Suppressor macrophage treated with lipopolysaccharide for 4 hours (primary cell): ENCODE measurements at places on chromosomes 6 and 20.

GRCh38 chr6:139114746-139115145 lies 20.1 kb upstream of the HECA start:
- DNase-seq = no peak

GRCh38 chr20:10178727-10179313 lies 39.8 kb upstream of the SNAP25 start:
- DNase-seq = no peak

DNA sequence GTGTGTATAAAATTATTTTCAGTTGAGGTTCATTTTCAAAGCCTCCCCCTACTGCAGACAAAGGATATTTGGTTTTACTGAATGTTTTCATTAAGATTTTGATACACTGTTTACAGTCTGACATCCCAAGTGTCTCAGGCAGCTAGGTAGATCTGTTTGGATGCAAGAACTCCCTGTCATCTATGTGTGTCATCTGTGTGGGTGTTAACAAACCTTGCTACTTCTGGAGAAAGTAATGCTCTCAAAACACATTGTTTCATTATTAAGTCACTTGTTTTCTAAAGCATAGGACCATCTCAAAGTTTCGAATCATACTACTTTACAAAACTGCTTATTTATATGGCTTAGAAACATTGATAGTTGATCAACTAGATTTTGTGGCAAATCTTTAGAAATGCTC lies 114.5 kb upstream of the TMEM170B start:
- no peak for DNase-seq

DNA sequence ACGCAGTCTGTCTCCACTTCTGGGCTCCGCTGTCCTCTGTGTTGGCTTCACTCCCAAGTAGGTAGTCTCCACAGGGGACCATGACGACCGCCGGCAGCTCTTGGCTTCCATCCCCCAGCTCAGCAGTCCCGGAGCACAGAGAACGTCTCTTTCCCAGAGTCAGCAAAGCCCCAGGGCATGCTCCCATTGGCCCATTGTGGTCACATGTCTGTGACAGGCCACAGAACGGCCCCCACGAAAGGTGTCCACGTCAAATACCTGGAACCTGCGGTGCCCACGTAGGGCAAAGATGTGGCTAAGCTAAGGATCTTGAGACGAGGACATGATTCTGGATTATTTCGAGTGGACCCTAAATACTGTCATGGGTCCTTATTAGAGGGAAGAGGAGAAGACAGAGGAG lies 438.4 kb upstream of the SULF2 start:
- no peak for DNase-seq

GRCh38 chr6:34615574-34616226 lies 59.6 kb upstream of the SPDEF start:
- DNase-seq = no peak

GRCh38 chr20:9198460-9198859 lies 129.6 kb downstream of the PLCB4 start:
- DNase-seq = no peak

- no peak for DNase-seq
These were observed 5.5 kb upstream of the JAG1 start for GRCh38 chr20:10679269-10679668.

- no peak for DNase-seq
These were observed 25.3 kb downstream of the CTCFL start for GRCh38 chr20:57499676-57500075.

DNA sequence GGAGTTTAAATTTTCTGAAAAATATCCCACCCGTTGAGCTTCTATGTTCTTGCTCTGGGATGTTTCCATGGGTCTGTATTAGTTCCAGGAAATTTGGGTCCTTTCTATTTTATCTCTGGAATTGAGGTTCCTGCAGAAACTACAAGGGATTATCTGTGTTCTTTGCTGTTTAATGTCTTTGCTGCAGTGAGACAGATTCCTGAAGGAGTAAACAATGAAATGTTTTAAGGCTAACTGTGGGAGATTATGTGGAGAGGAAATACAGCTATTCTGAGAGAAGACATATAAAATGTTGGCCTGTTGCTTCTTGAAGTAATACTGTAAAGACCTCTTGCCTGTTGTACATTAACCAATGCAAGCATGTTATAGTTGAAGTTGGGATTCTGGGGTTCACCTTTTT lies 43.5 kb downstream of the SAMD5 start:
- DNase-seq = no peak

DNA sequence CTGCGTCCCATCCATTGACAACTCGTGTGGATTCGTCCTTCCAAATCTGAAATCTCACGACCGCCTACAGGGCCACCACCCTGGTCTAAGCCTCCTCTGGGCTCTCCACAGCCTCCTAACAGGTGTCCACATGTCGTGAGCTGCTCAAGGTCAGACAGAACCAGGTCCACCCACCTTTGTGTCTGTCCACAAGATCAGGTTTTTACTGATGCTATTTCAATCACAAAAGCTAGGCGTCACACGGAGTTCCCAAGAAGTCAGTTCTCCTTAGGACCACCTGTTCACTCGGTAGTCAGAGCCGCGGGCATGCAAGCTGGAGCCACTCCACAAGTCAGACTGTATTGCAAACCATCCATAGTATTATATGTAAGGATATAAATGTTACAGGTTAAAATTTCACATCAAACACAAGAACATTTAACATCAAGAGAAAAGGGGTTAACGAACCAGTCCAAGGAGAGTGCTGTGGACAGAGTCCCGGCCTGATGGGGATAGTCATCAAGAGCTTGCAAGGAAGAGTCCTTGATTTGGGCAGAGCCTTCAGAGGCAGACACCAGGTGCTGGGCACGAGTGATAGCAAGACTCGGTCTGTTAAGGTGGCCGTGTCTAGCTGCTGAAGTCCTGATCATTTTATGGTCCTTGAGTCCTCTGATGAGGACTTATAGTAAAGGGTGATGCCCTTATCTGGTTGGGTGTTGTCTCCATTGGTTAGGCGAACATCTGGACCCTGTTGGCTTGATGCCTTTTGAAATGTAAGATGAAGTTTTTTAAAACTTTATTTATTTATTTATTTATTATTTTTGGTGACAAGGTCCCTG lies 731 bp upstream of the DNPH1 start:
- no peak for DNase-seq

DNA sequence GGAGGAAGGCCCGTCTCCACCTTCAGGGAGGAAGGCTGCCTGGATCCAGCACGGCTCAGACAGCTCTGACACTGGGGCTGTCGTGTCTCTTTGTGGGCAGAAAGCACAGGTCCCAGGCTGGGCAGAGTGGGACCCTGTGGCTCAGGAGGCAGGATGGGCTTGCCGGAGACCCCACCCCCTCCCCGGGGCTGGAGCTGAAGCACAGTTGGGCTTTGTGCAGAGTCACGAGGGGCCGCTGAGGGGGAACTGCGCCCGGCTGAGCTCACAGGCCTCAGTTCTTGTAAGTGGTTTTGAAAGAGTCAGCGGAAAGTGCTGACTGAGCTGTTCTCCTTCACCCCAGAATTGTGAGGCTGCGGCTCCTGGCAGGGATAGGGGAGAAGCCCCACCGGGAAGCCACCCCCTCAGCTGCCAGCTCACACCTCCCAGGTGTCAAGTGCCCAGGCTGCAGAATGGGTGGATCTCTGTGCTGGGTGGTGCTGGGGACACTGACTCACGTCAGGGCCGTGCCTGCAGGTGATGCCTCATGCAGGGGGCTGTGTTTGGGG lies 145.5 kb upstream of the RNF24 start:
- DNase-seq = peak; percentile 69

DNA sequence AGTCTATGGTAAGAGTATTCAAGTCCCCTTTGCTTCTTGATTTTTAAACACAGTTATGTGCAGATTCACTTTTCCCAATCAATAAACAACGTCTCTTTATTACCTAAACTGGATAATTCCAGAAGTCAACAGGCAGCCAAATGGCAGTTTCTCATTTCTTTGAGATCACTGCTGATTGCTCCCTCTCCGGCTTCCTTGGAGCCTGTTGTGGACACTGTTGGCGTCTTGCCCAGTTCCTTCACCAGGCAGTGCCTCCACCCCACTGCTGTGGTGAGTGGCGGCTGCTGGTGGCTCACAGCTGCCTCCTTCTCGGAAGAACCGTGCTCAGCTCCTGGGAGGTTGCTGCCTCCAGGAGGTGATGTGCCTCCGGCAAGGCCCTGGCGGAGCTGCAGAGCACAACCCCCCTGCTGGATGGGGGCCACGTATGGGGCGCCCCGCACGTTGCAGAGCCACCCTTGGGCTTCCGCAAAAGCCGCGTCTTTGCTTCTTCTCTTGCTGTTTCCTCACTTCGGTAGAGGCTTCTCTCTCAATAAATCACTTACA lies 105.1 kb upstream of the CNKSR3 start:
- peak; percentile 38 for DNase-seq

- DNase-seq = peak; percentile 48
These were observed 45.6 kb upstream of the RAB23 start for GRCh38 chr6:57267586-57268293.

- DNase-seq = no peak
These were observed 13.4 kb downstream of the C20orf173 start for GRCh38 chr20:35515949-35516645.

- DNase-seq = peak; percentile 82
These were observed 14.5 kb downstream of the ADISSP start for GRCh38 chr20:3753098-3753497.

GRCh38 chr6:93474733-93475179 lies 55.4 kb upstream of the EPHA7 start:
- no peak for DNase-seq

DNA sequence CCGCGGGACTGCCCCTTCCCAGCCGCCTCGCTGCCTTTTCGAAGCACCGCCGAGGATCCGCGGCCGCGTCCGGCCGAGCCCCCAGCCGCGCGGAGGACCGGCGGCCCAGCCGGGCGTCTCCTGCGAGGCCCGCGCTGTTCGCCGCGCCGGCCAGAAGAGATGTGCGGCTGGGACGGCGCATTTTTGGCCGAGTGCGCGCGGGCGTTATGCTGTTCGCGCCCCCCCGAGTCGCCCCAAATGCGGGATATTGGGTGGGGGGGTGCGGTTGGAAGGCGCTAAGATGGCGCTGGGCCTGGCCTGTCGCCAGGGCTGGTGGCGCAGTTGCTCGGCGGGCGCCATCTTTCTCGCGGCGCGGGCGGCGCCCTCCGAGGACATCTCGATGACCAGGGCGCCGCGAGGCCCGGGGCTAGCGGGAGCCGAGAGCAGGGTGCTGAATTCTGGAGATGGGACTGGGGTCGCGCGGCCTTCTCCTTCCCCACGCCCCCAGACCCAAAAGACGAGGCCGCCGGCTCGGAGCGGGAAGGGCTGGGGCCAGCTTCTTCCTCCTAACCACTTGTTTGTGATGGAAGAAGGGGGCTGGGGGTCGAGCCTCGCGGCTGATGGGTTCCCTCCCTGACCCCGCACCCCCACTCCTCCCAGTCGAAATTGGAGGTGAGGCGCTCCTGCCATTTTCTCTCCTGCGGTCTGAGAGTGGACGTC lies 1.5 kb downstream of the BICRAL start:
- DNase-seq = peak; percentile 83

- DNase-seq = no peak
These were observed 8.3 kb downstream of the NHSL1 start for GRCh38 chr6:138491017-138491416.

- DNase-seq = no peak
These were observed 50.1 kb upstream of the DEK start for GRCh38 chr6:18314317-18314997.

- no peak for DNase-seq
These were observed 40.9 kb upstream of the LYRM2 start for GRCh38 chr6:89679215-89680120.

GRCh38 chr6:142255785-142256184 lies 46.0 kb upstream of the ADGRG6 start:
- no peak for DNase-seq

DNA sequence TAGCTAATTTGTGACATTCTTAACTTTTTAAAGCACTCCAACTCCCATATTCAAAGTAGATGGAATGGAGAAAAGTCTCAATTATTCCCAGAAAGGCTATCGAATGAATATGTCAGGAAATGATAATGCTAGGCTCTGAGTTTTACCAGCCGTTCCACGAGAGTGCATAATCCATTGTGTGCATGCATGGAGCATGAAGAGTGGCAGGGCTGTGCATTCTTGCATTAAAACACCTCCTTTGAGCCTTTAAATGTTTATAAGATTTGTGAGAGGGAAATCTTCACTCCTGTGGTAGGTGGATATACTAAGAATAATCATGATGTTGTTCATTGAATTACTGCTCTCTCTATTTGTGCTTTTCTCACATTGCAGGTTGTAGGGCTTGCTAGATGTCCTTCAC lies 178.3 kb downstream of the CARMIL1 start:
- DNase-seq = no peak

- DNase-seq = peak; percentile 9
These were observed 27.4 kb upstream of the SLC24A3 start for GRCh38 chr20:19185083-19185482.

- no peak for DNase-seq
These were observed 93.3 kb downstream of the RNASET2 start for GRCh38 chr6:166862978-166863530.

- DNase-seq = no peak
These were observed 731 bp downstream of the MAK start for GRCh38 chr6:10837622-10837994.

DNA sequence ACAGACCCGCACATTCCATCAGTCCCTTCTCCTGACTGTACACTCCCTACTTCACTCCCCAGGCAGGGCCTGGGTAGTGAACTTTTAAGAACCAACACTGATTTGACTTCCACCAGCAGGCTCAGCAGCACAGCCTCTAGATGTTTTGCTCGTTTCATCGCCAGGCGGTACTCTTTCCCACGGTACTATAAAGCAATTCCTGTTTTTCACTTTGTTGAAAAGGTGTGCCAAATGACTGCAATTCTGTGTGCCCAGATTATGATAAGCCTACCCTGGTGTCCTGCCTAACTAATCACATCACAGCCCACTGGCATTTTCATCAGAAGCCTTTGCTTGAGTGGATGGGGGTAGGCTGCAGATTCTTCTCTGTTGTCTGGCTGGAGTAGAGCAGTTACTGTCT lies 12.9 kb upstream of the WTAP start:
- no peak for DNase-seq

DNA sequence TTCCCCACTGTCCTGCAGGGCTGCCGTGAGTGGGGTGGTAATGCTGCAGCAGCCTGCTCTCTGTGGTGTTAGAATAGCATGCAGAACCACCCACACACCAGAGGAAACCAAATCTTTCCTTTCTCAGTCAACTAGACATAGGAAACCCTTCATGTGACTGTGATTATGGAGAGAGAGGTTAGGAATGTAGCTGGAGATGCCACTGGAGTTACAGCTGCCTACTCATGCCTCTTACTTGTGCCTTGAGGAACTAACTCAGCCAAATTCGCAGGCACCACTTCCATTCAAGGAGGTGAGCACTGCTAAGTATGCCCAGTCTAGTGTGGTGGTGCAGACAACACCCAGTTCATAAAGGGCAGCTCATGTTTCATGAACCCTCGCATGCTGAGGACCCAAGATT lies 27.4 kb downstream of the MUC22 start:
- no peak for DNase-seq

DNA sequence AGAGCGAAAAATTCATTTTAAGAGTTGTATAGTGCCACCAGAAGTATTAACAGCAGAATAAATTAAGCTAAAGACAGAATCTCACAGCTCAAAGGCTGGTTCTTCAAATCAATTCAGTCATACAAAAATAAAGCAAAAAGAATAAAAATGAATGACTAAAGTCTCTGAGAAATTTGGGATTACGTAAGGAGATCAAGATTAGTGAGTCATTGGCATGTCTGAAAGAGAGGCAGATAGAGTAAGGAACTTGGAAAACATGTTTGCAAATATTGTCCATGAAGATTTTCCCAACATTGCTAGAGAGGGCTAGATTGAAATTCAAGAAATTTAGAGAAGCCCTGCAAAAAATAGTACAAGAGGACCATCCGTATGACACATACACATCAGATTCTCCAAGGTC lies 1413.9 kb upstream of the ADGRB3 start:
- DNase-seq = no peak
